ENCODE measurements at places on chromosomes 5 and 9.
A peak's percentile ranks its signal among the peaks of the same experiment; 100 is the strongest.

DNA sequence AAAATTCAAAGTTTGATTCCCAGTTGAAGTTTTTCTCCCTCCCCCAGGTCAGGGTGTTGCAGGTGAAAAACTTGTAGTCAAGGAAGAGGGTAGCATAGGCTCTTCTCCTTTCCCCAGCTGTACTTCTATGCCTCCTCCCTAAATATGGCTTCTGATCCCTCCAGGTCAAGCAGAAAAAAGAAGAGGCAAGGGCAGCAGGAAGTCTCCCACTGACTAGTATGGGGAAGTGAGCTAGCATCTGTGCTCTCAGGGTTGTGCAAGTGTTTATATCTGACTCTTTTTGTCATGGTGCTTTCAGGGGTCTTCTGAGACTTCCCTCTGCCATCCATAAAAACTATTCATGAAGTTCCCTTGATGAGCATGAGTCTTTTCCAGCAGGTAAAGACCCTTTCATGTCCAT is 76.0 kb downstream of the ATPSCKMT start:
- DNase-seq = no peak

GRCh38 chr9:69483886-69484422 is 158.9 kb downstream of the ENTREP1 start:
- no peak for DNase-seq

GRCh38 chr5:121164632-121165031 is 687.0 kb upstream of the FTMT start:
- DNase-seq = no peak

- no peak for DNase-seq
Measured at GRCh38 chr5:97427235-97427634, 244.2 kb upstream of the RIOK2 start.

DNA sequence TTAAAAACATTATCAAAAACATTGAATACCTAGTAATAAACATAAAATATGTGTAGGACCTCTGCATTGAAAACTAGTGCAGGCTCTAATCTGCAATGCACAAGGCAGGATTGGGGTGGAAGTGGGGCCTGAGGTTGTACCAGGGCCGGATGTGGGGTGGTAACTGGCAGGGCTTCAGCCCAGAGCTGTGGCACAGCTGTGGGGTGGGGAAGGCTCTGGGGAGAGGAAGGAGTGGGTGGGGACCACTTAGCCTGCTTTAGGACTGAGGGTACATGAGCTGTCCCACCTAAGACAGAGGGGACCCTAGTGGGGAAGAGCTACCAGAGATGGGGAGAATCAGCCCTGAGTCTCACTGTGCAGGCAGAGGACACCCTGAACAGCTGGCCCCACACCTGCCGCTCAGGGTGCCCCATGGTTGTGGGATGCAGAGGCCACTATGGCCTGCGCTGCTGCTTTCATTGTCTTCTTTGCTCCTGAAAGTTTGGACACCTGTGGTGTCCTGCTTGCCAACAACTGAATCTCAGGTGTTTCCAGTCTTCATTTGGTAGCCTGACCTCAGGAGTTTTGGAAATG is 311.4 kb downstream of the TLE4 start:
- no peak for DNase-seq

DNA sequence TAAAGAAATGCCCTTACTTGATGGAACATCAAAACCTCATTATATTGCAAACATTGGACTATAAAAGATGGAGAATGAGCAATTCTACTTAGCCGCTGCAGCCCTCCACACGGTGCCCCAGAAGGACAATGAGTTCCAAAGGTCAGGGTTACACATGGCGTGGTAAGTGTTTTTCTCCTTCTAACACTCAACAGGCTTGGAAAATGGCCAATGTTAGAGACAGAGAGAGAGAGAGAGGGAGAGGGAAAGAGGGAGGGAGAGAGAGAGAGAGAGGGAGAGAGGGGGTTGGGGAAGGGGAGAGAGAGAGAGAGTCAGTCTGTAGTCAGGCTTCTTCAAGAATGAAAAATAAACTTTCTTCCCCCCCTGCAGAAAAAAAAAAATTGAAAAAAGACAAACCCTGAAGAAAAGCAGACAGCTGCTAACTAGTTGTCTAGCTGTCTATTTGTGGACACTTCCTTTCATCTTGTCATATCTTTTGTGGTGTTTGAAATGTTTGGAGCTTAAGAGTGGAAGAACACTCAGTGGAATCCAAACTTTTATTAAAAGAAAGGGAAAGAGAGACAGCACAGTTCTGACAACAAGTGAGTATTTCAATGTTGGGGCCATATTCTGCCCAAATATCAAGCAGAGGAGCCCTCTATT is 324.8 kb downstream of the TMEM38B start:
- DNase-seq = peak; percentile 82

GRCh38 chr9:91533382-91533781 is 109.8 kb upstream of the NFIL3 start:
- no peak for DNase-seq

DNA sequence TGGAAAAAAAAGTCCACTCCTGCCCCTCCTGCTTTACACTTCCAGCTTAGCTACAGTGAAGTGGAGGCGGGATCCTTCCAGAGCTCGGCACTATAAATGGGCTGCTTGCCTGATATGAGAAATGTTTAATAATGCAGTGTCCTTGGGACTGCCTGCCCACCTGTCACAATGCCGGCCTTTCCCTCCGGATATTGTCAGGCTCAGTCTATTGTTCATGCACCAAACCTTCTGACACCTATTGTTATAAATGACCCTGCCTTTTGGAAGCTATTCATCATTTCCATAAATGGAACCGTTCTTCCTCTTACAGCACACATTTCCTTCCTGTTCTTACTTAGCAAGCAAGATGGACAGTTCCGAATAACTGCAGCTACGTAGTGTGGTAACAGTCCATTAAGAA is 146.3 kb downstream of the DMAC1 start:
- DNase-seq = peak; percentile 38

GRCh38 chr5:451587-452458 is 8.8 kb downstream of the EXOC3 start:
- DNase-seq = no peak

DNA sequence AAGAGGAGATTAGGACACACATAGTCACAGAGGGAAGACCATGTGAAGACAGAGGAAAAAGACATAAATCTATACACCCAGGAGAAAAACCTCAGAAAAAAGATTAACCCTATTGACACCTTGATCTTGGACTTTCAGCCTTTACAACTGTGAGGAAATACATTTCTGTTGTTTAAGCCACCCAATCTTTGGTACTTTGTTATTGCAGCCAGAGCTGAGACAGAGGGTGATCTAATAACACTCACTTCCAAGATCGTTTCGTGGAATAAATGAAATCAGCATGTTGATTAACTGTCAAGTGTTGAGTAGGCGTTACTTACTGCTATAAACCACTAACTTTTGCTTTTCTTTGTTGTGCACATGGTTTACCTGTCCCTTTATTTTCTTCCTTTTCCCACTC is 361.2 kb upstream of the RIOK2 start:
- no peak for DNase-seq

GRCh38 chr9:116372081-116372673 is 218.6 kb downstream of the PAPPA start:
- no peak for DNase-seq

DNA sequence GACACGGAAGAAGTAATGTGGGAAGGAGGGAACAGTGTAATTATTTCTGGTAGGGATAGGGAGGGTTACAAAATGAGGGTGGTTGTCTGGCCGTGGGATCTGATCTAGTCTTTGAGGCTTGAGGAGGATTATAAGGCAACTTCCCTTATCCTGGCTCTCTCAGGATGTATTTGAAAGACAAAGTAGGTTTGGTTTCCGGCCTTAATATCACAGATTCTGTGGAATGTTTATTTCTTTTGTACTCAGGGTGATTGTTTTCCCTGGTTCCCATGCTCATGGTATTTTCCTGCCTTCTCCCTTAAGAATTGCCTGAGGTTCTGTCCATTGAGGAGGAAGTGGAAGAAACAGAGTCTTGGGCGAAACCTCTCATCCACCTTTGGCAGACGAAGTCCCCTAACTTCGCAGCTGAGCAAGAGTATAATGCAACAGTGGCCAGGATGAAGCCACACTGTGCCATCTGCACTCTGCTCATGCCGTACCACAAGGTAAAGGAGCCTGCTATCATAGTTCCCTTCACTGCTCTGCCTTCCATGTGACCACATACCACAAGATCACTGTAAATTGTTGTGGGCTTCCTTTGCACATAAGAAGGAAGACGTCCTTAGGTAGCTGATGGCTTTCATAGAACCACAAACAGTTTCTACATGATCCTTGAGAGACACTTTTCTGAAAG is 253.8 kb downstream of the KDM4C start:
- DNase-seq = peak; percentile 6

DNA sequence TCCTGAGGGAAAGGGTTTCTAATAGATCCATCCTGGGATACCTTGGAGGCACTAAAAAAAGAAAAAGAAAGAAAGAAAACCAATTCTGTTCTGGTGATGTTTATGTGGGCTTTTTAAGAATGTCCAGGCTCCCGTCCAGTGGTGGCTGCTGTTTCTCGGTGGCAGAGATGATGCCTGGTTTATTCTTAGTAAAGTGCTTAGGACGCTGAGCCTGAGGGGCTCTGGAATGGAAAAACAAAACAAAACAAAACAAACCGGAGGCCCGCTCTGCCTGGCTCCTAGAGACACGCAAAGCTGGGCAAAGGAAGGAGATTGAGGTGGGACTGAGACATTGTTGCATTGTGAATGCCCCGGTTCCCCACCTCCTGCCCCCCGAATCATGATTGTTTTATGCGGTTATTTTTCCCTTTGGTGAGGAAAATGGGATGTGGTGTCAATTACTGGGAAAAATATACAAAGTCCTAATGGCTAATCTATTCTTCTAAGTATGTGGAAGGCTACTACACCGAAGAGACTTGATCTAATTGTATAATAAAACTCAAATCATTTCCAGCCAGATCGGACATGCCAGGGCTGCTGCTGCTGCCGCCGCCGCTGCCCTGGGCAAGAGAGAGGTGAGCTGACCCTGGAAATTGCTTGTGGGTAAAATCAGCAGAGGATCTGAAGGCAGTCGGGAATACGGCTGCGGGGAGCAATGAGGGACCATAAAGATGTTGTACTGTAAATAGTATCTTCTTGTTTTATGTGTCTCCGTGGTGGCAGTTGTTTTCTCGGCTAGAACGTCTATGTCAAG is 644.9 kb downstream of the CCDC171 start:
- DNase-seq = no peak

GRCh38 chr5:95670568-95670967 is 12.2 kb downstream of the SPATA9 start:
- no peak for DNase-seq

- no peak for DNase-seq
Measured at GRCh38 chr9:75894566-75894965, 4.1 kb downstream of the PCSK5 start.

DNA sequence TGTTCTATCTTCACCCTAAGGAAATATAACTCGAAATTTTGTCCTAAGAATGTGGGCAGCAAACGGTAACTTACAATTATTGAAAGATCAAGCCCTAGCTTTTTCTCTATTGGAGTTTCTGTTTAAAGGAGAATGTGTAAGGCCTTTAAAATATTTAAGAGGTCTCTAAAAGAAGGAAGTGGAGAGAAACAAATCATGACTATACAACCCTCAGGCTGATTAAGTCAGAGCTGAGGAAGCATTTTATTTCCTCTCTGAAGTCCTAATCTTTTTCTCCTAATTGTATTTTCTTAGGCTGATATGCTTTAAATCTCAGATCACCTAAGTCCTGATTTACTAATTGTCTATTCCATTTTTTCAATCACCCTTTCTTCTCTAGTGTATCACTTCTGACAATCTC is 1708.8 kb upstream of the C9orf72 start:
- DNase-seq = no peak

GRCh38 chr5:133669472-133669871 is 57.1 kb upstream of the FSTL4 start:
- DNase-seq = no peak

DNA sequence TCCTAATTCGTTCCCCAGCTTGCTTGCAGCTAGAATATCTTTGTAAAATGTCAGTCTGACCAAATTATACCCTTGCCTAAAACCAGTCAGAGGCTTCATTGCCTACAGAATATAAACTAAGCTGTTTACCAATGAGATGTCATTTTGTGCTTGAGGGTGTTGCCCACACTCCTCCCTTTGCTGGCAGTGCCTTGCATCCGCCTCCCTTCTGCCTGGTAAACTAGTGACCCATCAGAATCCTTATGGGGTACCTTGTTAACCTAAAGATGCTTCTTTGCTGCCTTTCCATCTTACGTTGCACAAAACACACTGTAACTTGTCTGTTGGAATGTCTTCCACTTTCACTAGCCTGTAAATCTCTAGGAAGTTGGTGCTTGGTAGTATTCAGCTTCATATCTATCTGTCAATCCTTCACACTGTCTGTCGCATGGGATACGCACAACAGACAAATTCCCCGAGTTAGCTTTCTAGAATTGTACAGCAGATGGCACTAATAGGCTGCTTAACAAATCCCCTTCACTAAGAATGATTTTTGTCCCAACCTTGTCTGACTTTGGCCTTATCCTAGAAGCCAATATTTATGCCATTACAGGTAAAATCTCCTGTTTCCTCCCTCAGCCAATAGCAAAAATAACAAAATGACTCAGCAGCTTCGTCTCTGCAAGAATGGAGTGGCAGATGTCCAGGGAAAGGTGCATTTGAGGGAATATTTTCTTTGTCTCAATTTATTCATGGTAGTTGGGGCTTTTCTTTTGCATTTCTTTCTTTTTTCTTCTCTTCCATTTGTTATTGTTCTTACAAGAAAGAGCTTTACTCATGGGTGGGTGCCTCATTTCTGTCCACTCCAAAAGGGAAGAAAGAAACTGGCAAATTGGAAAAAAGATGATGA is 3.0 kb downstream of the NUDT2 start:
- DNase-seq = peak; percentile 66

GRCh38 chr5:45694255-45694814 is 1.8 kb downstream of the HCN1 start:
- DNase-seq = no peak

DNA sequence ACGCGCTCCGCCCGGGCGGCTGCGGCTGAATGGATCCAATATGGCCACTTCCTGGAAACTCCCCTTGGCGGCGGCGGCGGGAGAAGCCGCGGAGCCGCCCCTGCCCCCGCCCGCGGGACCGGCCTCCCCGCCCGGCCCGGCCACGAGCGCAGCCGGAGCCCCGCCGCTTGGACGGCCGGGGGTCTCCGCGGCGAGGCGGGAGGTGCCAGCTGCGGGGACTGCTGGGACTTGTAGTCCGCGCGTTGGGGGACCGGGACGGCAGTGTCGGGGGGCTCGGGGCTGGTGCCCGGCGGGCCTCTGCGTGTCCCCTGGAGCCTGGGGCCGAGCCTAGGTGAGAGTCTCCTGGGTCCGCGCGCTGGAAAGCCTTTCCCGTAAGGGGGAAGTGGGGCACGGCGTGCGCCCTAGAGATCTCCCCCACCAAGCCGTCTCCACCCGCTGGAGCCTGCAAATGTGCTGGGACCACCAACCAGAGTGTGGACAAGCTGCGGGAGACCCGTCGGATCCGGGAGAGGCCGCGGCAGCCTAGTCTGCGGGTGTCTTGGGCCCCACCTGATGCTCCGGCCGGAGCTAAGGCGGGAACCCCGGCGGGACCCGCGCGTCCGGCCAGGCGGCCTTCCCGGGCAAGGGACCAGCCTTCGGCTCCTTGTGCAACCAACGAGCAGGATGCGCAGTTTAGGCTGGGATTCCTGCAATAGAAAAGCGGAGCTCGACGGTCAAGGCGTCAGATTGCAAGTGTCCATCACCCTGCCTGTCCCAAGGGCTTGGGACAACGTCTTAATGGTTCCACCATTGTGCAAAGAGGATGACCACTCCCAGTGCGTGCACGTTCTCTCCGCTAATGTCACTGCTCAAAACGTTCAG is at the start of gene SEPTIN8:
SEPTIN8 (minus strand) TSS at position 31 of the 861 bp plus-strand sequence. CDS start 102 bp downstream, outside the sequence.
- peak; percentile 68 for DNase-seq

GRCh38 chr5:170268884-170269283 is 28.7 kb downstream of the LCP2 start:
- DNase-seq = no peak
